ENCODE measurements at places on chromosomes 5 and 9.

DNA sequence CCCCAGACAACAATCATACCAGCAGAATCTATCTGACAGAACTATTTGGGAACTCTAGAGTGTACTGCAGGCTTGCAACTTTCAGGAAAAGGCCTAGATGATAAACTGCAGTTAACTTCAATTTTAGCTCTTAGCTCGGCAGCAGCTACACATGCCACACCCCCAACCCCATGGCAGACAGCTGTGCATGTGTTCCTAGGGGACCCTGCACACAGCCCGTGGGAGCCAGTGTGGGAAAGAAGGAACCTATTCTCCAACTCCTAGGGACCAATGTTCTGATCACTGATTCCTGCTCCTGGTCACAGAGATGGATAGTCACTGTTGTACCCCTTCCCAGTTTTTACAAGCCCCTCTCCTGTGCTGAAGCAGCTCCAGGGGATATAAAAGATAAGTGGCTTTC lies 179.6 kb downstream of the DRD1 start:
- no peak for DNase-seq

DNA sequence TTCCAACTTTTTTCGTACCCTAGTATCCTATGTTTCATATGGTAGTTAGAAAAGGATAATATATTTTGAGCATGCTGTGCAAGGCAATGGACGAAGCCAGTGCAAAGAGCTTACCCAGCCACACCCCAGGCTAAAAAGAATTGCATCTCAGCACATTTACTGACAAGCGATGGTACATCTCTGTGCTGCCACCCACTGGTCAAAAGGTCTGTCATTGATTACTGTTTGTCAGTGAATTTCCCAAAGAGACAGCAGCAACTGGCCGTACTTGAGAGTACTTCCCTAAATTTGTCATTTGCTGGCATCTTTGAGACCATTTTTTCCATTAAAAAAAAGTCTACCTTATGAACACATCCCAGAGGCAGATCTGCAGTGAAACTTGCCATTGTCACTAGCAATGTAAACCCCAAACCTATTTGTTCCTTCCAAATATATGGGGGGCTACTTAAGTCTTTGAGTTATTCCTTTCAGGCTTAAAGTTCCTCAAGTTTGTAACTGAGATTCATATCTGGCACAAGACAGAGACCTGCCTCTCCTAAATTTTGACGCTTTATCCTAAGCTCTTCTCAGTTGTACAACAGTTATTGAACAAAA lies 184.3 kb downstream of the CTNND2 start:
- DNase-seq: peak; percentile 66

- DNase-seq: peak; percentile 17
Measured at GRCh38 chr5:144203750-144204596, 33.3 kb downstream of the KCTD16 start.

- DNase-seq: no peak
Measured at GRCh38 chr5:101977729-101978345, 318.2 kb downstream of the SLCO4C1 start.

- DNase-seq: peak; percentile 49
Measured at GRCh38 chr5:153964880-153965645, 73.6 kb downstream of the FAM114A2 start.

GRCh38 chr5:96962540-96962991 lies 26.7 kb downstream of the LNPEP start:
- DNase-seq: no peak

GRCh38 chr5:95620870-95621838 lies 1.3 kb downstream of the GPR150 start:
- DNase-seq: peak; percentile 56

DNA sequence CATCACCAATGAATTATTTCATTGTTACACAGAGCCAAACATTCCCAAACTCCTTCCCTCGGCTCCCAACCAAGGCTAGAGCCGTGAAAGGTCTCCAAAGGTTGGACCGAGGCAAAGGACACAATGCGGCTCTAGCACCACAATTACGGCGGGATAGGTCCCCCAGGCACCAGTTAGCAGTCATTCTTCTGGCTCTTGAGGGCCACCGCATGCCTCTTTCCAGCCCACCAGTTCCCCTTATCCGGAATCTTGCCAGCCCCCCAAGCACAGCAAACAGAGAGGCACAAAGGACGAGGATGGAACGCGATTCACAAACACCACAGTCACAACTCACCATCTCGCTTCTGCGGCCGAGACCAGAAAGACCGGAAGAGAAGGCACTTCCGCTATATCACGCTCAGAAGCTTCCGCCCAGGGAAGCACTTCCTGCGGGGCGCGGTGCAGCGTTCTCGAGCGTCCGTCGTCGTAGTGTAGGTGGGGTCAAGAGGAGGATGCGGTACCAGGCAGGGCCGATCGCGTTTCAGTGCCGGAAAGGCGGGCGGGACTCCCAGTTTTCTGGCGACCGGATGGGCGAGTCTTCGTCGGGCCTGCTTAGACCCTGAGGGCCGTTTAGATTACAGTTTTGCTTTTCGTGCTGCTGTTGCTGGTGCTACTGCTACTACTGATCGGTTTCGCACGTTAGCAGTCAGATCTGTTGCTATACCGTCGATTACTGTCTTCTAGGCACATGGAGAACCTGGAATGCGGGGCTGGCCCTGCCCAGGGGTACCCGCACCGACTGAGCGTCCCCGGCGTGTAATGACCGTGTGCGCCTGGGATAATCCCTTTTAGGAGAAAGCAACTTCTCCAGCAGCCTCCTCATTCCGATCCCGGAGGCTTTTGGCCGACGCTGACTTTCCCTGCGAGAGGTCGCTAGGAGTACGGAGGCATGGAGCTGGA lies at the start of gene RPL37:
RPL37 (minus strand) TSS at position 374 of the 939 bp plus-strand sequence; CDS start at position 337, 37 bp downstream.
- peak; percentile 95 for DNase-seq

DNA sequence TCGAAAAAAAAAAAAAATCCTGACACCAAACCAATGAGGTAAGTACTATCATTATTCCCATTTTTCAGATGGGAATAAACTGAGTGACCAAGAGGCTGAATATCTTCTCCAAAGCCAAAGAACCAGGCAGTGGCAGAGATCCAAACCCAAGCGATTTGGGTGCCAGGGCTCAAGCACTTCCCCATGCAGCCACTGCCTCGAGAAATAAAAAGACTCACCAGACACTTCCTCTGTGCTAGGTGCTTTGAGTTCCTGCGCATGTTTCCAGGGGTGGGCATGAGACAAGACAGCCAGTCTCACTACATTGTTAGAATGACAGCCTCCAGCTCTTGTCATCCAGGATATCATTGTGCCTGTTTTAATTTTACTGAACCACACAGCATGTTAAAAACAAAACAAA lies 2.3 kb upstream of the RPL26L1 start:
- no peak for DNase-seq

- DNase-seq: no peak
Measured at GRCh38 chr5:96374653-96375052, 58.4 kb downstream of the PCSK1 start.

DNA sequence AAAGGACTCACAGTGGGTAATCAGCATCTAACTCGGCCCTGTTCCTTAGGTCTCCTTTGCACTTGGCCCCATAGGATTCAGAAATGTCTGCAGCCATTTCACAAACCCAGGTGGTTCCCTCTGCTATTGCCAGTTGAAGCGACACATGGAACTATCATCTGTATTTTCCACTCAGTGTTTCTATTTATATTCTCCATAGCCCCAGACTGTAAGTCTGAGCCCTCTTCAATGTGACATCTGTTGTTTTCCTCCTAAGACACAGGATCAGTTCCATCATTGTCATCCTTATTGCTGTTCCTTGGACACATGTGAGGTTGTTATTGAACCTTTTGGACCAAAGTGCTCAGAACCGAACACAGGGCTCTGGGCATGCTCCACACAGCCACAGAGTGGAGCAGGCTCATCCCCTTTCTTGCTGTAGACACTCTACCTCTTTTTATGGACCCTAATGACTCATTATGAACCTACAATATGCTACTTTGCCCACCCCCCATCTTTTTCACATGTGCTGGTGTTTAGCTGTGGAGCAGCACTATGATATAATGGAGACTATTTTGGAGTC lies 36.4 kb downstream of the GARNL3 start:
- no peak for DNase-seq

DNA sequence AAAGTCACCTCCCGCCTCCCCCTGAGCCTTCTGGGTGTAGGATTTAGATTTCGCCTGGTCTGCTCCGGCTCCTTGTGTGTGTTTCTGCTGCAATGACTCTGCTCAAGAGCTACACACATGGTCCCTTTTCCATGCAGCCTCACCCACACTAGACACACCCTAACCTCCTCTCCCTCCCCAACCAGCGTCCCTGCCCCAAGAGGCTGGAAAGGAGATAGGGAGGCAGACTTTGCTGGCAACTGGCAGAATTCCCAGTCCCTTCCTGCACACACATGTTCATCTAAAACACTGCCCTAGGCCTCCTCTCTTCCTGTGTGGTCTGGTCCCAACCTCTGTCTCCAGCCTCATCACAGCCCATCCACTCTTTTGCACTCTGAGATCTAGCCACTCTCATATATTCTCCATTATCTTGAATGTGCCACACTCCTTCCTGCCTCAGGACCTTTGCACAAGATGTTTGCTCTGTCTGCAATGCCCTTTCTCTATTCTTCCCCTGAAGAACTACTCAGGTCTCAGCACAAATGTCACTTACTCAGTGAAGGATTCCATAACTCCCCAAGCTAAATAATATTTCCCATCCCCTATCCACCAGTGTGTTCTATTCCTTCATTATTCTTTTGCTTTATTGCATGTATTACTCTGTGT lies 253.8 kb downstream of the CDK5RAP2 start:
- DNase-seq: no peak

GRCh38 chr9:27154908-27155307 lies 45.9 kb downstream of the TEK start:
- no peak for DNase-seq

- DNase-seq: peak; percentile 75
Measured at GRCh38 chr5:180067986-180068385, 3.6 kb downstream of the RNF130 start.

- DNase-seq: no peak
Measured at GRCh38 chr9:110276781-110277180, 20.5 kb upstream of the TXN start.

- DNase-seq: peak; percentile 44
Measured at GRCh38 chr5:176639981-176640380, 7.3 kb upstream of the TSPAN17 start.

- no peak for DNase-seq
Measured at GRCh38 chr9:91419222-91420191, 4.1 kb downstream of the NFIL3 start.

DNA sequence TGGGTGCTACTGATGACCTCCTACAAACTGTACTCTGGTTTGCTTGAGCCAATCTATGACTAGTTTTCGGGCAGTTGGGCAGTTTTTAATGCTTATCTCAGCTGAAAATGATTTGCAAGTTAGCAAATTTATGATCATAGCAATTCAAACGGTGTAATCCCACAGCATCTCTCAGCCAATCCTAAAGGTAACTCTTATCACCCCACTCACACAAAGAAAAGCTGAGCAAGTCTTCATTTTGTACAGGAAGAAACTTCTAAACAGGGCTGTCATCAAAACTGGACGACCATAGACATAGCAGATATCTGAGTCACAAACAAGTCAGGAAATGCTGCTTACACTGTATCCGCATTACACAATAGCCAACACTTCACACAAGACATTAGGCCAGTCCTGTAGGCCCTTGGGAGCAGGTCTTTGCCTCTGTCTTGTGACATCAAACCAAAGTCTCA lies 2.6 kb upstream of the ENC1 start:
- DNase-seq: no peak

All from head of caudate nucleus (tissue), 42 donors.